Activated CD8-positive, alpha-beta memory T cell treated with anti-CD3 and anti-CD28 coated beads, Interleukin-2, amount 50 U/mL, for 48 hours (primary cell): ENCODE measurements at places on chromosomes 12 and 14.

GRCh38 chr14:76937181-76938091, 91.1 kb downstream of the IRF2BPL start:
- no peak for DNase-seq

DNA sequence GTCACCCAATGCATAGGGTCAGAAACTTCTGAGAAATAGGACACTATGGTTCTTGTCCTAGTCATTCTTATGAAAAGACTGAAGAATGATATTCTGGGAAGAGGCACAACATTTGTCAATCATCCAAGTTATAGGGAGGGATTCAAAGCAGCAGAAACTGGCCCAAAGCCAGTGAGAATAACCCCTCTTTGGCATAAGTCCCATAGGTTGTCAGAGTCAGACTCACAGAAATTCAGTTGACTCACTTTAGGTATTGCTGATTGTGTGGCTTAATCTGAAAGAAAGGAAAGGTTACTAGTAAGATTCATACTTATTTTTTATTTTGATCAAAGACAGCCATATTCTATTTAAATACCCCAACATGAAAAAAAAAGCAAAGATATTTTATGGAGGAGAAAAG, 151.0 kb downstream of the SRGAP1 start:
- DNase-seq, result no peak

DNA sequence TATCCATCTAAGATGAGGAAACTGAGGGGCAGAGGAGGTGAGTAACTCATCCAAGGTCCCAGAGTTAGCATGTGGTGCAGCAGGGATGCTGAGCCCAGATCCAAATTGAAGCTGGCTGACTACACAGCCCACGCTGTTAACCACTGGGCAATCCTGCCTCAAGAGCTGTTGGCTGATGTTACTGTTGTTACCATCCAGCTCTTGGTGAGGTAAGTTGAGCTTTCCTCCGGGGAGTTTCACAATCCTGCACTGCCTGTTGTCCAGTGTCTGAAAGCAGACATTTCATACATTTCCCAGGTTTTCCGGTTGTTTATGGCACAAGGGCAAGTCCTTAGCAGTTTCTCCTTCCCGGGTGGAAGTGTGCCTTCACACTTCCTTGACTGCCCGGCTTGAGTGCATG, 14.5 kb downstream of the CYP46A1 start:
- peak; percentile 13 for DNase-seq

- no peak for DNase-seq
Measured at GRCh38 chr14:69005432-69006148, 26.5 kb upstream of the ACTN1 start.

- DNase-seq, result no peak
Measured at GRCh38 chr12:40770781-40771180, 78.5 kb downstream of the CNTN1 start.

GRCh38 chr14:97726676-97727075, 929.5 kb downstream of the VRK1 start:
- DNase-seq, result no peak

DNA sequence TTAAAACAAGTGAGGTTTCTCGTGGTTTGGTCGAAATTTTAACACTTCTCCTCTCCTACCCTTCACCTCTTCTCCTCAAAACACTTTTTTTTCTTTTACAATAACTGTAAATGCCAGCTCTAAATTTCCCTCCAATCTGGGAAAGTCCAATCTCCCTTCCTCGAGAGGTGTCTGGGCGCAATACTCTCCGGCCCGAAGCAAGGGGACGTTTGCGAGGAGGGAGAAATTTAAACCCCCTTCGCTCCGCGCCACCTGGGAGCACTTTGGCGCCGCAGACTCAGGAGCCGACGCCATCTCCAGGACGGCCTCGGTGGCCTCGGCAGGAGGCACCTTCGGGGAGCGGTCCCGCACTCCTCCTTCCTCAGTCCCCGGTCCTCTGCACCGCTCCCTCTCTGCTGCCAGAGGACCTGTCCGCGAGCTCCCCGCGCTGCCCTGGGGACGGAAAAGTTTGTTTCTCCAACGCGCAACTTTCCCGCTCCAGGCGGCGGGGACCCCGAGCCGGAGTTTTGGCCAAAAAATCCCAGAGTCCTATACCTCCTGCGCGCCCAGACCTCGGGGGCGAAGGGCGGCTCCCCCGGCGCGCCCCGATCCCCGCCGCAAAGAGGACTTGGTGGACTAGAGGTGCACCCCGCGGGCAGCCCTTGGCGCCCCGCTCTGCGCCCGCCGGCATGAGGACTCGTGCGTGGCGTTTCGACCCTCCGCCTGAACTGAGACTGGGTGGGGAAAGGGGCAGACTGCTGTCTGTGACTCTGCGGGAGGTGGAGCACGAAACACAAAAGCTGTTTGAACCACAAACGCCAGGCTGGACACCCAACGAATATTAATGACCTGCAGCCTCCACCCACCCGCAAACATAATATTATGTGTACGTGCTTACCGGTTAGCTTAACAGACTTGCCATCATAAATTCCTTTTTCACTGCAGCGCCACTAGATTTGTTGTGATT, 95.2 kb upstream of the HMGA2 start:
- DNase-seq, result no peak

GRCh38 chr14:54241517-54241916, 155.3 kb upstream of the CDKN3 start:
- DNase-seq, result no peak

- DNase-seq, result no peak
Measured at GRCh38 chr12:23555180-23555824, 394.2 kb downstream of the SOX5 start.

DNA sequence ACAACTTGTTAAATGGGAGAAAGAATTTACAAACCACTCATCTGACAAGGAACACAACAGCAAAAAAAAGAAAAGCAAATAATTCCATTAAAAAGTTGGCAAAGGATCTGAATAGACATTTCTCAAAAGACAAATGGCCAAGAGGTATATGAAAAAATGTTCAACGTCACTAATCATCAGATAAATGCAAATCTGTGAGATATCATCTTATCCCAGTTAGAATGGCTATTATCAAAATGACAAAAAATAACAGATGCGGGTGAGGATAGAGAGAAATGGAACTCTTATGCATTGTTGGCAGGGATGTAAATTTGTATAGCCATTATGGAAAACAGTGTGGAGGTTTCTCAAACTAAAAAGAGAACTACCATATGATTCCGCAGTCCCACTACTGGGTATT, 29.9 kb downstream of the CYP46A1 start:
- DNase-seq, result no peak

DNA sequence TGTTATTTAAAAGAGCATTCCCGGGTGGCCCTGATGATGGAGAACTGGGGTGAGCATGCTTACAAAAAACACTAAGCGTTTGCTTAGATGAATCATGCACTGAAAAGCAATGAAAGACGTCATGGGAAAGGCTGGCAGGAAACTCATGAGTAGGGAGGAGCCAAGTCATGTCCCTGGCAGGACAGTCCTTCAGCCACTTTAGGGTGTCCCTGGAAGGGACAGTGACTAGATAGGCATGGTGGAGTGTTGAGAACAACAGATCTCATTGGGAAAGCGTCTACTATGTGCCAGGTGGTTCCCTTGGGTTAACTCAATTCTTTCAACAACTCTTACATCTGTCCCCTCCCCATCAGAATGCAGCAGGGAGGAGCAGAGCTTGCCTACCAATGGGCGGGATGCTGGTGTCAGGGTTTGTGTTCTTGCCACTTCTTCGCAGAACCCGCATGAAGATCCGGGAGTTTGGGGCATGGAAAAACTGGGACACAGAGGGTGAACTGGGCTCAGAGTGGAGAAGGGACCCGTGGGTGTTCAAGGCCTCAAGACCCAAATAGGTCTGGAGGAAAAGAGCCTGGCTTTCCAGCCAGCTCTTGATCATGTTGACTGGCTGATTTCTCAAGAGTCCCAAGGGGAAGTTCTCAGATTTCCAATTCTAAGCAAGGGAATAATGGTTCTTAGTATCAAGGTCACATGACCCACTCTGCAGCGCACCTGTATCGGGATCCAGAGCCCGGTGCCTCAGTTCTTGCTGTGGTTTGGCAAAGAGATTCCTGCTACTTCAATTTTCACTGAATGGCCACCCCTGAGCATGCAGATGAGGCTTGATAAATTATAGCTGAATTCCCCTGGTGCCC, 653.9 kb upstream of the TBX3 start:
- DNase-seq, result no peak

- DNase-seq, result no peak
Measured at GRCh38 chr14:44453433-44454171, 53.5 kb downstream of the FSCB start.

GRCh38 chr14:105414456-105415371, 4.9 kb upstream of the MTA1 start:
- peak; percentile 88 for DNase-seq

- DNase-seq, result no peak
Measured at GRCh38 chr14:81028461-81028860, 73.0 kb downstream of the TSHR start.

GRCh38 chr12:104333692-104334255, 30.2 kb downstream of the EID3 start:
- DNase-seq, result no peak

GRCh38 chr12:98085046-98085755, 430.2 kb upstream of the TMPO start:
- DNase-seq, result no peak

DNA sequence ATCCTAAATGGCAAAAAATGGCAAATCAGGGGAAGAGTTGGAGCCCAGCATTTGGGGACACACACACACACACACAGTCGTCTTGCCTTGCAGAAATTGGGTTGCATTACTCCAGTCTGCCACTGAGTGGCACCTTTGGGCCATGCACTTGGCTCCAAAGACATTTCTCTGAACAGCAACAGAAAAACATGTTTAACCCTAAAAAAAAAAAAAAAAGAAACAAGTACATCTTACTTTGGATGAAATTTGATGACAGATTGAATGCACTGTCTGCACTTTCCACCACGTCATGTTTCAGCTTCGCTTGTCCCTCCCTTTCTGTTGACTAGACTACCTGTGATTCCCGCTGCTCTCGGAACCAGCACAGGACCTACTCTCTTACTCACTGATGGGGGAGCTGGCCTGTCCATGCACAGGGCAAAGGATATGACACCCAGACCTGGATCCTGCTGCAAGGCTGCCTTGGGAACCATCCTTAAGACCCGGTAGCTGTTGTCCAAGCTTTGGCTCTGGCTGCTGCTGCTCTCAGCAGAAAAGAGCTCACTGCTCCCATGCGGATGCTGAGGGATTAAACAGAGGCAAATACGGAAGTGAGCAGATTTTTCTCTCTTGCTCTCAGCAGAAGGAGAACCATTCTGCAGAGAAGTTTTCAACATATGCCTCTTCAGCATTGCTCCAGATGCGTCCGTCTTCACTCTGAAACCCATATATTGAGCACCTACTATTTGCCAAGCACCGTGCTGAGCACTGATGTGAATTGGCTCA, 376.8 kb downstream of the DPF3 start:
- peak; percentile 74 for DNase-seq

- DNase-seq, result no peak
Measured at GRCh38 chr14:77649326-77649725, 32.9 kb upstream of the SPTLC2 start.

- DNase-seq, result no peak
Measured at GRCh38 chr12:112456029-112456428, 37.3 kb downstream of the PTPN11 start.

DNA sequence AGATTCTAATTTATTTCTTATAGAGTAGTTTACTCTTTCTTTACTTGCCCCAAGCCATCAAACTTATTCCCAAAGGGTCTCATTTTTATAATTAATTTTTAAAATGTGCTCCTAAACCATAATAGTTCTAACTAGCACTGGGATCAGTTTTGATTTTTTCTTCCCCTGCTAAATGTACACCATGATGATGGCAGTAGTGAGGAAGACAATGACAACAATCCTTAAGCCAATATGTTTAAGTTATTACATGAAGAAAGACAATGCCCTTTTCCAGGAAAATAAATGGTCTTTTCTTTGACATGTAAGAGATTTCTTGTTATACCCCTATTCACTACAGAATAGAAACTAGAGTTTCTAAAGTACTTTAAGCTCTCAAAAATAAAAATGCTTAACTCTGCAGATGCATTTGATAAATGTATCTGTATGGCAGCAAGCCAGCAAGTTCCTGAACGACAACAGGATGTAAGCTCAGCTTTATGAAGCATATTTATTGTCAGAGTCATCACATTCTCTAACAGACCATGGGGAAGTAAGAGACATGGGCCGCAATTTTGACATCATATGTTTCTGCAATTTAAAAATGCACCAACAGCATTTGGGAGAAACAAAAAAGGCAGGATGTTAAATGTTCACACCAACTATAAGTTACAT, 36.0 kb upstream of the SNX6 start:
- no peak for DNase-seq

GRCh38 chr12:107669946-107670345, 15.7 kb upstream of the PWP1 start:
- DNase-seq, result no peak

- DNase-seq, result no peak
Measured at GRCh38 chr14:103879570-103880347, 32.4 kb upstream of the PPP1R13B start.

DNA sequence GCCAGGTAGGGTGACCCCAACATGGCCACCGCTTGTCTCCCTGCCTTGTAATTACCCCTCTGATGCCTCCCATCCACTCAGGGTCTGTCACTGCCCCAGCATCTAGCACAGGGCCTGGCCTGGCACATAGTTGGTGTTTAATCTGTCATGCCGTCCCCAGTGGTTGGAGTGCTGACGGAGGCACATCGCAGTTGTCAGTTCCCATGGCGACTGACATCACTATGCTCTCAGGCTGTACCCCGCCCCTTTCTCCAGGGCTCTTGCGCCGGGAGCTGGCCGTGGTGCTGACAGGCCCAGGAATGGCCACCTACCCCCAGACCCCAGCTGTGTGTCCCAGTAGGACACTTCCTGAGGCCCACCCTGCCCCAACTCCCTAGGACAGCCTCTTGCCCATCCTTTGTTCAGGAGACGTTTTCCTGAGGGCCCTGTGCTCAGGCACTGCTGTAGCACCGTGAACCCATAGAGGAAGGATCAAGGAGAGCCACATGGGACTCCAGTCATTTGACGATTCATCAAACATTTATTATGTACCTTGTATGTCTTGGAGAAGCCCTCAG, 23.0 kb downstream of the FAM222A start:
- DNase-seq, result no peak

GRCh38 chr14:42277840-42278239, 671.2 kb downstream of the LRFN5 start:
- DNase-seq, result no peak

DNA sequence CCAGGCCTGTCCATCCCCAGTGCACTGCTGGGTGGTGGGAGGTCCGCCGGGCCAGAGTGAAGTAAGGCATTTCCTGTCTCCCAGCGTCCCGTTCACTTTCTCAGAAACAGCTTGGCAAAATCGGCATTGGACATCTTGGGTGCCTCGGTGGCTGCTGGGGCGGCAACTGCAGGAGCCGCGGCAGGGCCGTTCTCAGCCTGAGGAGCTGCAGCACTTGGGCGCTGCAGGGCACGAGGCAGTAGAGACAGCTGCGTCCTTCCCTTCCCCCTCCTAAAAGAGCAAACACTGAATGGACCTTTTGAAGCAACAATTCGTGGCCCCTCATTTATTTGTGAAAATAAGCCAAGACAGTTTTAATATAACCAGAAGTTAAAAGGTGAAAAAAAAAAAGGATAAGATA, 8.3 kb downstream of the FICD start:
- DNase-seq, result peak; percentile 34

DNA sequence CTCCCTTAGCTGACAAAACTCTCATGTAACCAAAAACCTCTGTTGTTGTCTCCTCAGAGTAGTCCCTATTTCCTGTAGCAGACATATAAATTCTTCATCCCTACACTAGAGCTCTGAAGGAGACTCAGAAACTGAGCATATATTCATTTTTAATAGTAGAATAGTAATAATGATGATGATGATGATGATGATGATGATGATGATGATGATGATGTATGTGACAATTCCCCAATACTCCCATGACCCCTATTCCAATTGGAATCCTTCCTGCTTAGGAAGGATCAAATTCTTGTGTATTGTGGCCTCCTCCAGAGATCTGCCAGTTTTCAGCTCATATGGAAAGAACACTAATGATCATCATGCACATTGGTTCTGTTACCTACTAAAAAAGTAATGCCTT, 26.7 kb downstream of the RASSF9 start:
- DNase-seq, result no peak
